ENCODE measurements at places on chromosomes 12 and 14.
A peak's percentile ranks its signal among the peaks of the same experiment; 100 is the strongest.

DNA sequence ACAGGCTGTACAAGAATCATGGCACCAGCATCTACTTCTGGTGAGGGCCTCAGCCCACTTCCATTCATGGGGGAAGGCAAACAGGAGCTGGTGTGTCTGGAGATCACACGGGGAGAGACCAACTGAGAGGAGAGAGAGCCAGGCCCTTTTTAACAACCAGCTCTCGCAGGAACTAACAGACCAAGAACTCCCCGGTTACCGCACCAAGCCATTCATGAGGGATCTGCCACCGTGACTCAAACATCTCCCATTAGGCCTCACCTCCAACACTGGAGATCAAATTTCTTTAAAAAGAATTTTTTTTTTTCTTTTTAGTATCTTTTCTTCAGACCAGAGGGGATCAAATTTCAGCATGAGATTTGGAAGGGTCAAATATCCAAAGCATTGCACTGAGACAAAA lies 16.7 kb upstream of the AQP2 start:
- DNase-seq = no peak

GRCh38 chr14:75518625-75519024 lies 3.6 kb upstream of the BATF start:
- no peak for DNase-seq

GRCh38 chr14:54135804-54136280 lies 179.2 kb upstream of the BMP4 start:
- no peak for DNase-seq

GRCh38 chr14:104357689-104358527 lies 219.5 kb downstream of the KIF26A start:
- no peak for DNase-seq

DNA sequence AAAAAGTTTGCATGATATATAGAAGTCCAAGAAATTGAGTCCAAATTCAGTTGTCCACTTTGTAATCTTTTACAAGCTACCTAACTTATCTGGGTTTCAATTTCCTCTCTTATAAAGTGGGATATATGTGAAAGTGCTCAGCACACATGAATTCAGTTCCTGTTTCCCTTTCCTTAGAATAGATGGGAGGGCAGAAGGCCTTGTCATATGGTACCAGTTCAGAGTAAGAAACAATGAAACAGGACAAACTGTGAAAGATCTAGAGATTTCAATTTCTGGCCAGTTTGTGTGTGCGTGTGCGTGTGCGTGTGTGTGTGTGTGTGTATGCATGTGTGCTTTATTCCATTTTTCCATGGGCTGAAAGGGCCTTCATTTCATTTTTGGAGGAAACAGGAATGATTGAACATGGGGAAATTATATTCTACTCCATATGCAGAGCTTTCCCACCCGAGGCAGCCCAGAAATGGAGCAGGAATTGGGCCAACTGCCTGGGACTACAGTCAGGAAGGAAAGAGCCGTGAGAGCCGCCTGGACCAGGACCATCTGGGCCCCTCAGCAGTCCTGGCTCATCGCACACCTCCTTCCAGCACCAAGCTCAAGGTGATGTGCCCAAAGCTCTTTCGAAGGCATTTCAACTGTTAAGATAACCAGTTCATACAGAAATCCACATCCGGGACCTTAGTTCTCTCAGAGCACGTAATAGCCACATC lies 183.2 kb downstream of the EPS8 start:
- no peak for DNase-seq

GRCh38 chr12:60078026-60078425 lies 482.2 kb downstream of the SLC16A7 start:
- no peak for DNase-seq

GRCh38 chr12:120855823-120856588 lies 48.2 kb downstream of the SPPL3 start:
- DNase-seq = no peak

DNA sequence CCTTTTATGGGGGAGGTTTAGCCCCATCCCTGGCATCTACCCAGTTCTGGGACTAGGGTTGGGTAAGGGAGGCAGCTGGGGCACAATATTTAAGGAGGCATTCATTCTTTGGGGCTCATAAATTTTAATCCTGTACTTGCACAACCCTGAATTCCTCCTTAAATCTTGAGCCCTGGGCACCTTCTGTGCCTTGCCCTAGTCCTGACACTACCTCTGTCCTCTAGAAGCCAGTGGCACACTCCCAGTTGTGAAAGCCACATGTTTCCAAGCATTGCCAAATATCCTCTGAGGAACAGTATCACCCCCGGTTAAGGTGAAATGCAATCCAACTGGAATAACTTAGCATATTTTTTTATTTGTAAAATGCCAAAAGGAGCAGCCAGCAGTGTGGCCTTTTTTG lies 36.6 kb downstream of the SLC16A7 start:
- no peak for DNase-seq

- DNase-seq = no peak
These were observed 230.6 kb upstream of the PLEKHG7 start for GRCh38 chr12:92472201-92472600.

DNA sequence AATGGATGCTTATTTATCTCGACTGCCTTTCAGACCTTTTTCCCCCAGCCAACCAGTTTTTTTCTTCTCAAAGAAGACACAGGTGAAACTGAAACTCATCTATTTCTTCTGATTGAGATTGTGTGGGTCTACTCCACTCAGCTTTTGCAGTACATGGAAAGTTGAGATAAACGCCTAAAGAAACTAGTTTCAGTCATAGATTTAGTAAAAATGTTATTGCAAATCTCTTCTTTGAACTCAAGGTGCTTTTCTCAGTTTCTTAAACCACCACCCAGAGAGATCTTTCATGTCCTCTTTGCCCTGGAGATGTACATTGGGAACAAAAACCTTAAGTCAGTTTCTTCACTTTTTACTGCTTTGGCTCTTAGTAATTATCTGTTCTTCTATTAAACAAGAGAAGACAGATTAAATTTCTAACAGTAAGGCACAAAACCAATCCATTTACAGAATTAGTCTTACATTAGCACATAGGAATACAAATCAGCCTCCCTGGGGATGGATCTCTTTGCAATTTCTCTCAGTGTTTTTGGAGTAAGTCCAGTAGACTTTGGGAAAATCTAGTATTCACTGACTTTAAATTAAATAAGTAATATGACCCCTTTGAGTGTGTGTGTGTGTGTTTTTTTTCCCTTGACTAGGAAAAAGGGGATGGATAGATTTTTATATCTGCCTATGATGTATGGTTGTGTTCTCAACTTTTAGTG lies 11.6 kb downstream of the FBXW8 start:
- no peak for DNase-seq

- no peak for DNase-seq
These were observed 103.3 kb downstream of the ADCK1 start for GRCh38 chr14:77903221-77903620.

DNA sequence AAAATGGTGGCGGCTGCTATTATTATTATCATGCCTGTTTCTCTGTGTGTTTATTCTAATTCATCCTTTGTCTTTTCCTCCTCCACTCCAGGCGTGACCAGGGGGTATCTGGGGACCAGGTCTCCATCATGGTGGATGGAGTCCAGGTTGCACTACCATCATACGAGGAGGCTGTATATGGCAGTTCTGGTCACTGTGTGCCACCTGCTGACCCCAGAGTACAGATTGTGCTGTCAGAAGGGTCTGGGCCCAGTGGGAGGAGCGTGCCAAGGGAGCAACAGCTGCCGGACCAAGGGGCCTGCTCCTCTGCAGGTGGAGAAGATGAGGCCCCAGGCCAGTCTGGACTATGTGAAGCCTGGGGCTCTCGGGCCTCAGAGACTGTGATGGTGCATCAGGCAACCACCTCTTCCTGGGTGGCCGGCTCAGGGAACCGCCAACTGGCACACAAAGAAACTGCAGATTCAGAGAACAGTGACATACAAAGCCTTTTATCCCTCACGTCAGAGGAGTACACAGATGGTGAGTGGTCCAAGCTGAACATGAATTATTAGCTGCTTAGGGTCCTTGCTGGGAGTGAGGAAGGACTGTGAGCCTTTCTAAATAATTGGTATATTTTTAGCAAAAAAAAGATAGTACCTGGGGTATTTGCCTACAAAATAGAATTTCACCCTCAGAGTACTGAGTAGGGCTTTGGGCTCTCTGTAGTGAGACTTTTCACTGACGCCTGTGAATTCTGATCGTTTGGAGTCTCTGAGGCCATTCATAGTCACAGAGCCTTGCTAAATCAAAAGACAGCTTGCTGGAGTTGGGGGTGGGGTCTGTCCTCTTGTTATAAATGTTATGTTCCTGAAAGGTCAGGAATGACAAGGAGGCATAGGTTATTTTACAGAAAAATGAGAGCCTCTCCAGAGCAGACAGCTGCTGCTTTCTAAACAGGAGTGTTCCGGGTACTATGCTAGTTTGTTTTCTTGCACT lies 58.1 kb upstream of the SRSF5 start:
- peak; percentile 38 for DNase-seq

GRCh38 chr12:7021956-7022355 lies 3.7 kb upstream of the LPCAT3 start:
- no peak for DNase-seq

- no peak for DNase-seq
These were observed 18.8 kb upstream of the LTA4H start for GRCh38 chr12:96054244-96054610.

DNA sequence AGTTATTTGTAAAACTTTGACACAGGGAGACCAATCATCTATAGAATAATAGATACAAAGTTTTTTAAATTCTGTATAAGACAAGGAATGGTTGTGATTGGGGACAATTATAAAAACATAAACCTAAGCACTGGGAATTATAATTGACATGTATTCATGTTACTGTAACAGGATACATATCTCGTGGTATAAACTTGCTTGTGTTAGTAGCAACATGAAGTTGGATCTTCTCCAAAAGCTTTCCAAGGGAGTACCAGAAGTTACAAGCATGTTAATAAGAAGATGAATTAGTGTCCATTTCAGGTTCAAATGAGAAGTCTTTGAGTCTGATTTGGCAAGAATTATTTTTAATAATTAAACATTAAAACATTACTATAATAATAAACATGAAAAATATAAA lies 42.2 kb downstream of the CDKL1 start:
- no peak for DNase-seq

DNA sequence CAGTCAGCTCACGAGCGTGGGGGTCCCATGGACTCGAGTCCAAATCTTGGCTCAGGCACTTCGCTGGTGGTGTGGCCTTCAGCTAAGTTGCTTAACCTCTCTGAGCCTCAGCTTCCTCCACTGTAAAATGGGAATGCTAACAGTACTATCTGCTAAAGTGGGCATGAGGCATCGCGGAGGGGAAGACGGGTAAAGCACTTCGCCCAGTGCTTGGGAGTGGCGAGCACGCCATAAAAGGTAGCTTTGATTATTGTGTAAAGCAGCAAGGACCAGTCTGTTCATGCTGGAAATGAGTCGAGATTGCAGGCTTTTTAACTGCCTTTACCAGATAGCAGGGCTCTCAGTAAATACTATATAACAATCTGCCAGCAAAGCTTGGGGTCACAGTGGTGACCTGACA lies 24.5 kb downstream of the HRK start:
- DNase-seq = no peak

DNA sequence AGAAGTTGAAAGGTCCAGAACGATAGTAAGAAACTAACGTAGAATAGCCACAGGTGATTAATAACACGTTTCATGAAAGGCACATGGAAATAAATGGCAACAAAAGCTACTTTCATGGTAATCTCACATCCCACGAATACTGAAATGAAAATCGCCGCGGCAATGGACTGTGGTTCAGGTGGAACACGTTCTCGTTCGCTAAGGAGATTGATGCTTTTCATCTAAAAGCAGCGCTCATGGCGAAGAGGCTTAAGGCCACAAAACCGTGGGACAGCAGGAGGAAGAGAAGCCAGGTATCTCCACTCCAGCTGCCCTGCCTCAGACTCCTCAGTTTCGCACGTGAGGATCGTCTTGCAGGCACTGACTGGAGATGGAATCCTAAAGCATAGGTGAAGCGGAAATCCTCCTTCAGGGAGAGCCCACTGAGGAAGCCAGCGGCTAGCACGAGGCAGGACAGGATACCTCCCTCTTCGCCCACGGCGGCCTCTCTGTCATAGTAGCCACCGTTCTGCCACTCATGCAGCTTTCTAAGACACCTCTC lies 696 bp upstream of the GPHN start:
- DNase-seq = no peak

DNA sequence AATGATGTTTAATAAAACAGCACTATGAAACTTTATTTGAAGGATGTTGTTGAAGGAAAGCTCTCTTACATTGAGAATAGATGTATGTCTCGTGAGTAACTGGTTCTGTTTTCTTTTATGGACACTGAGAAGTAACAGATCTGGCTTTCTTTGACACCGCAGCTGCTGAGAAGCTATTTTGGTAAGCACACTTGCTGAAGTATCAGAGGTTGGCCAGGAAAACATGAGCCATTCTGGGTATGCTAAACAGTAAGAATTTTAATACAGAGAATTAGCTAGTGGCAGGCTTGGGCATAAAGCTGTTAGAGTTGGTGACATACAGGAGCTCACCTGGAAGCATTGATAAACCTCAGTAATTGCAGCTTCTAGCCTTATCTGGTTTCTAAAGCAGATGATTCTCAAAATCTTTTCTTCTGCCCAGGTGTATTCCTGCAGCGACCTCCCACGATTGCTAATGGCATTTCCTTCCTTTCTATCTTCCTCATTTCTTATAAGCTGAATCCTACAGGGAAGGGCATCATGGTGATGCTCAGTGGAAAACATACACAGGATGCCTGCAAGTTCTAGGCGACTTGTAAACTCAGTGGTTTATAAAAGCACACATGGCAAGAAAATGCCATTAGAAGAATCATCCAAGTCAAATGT lies 291.6 kb upstream of the SLC16A7 start:
- no peak for DNase-seq

DNA sequence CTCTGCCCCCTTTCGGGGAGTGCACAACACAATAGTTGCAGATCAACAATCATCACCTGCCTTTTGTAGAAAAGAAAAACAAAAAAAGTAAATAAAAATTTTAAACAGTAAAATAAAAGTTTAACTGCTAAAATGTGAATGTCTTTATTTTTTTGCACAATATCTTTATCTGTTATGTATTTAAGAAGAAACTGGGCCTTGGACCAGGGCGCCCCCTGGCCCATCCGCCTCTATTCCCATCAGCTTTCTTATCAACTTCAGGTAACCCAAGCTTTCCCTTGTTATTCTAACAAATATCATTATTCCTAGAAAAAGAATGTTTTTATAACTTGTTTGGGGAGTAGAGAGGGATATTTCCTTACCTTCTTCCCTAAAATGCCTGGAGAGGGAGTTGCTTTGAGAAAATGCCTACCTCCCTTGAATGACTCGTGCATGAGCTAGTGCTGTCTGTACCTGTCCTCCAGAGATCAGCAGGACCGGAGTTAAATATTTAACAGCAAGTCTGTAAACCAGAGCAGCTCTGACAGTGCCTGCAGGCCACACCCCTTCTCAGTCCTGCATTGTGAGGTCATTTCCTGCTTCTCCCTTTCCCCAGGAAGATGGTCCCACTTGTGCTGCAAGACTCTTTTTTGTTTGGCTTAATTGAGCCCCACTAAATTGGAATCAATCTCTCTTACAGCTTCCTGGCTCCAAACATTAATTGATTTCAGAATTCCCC lies 192.8 kb upstream of the RGS6 start:
- DNase-seq = no peak

GRCh38 chr12:52254180-52254964 lies 20.1 kb upstream of the KRT86 start:
- DNase-seq = no peak

Measured in NCI-H1930 (cell line).